Hepatocyte (in vitro differentiated cells): ENCODE measurements at places on chromosomes 5 and 9. TPM values are rescaled to one million over a fixed set of nuclear protein-coding genes. Genes with fewer than 3 reads are reported as not detected.

IFNA13 gene
- polyA plus RNA-seq = not detected in 2 replicates

CCNO gene
- 0.97 and 2.5 TPM in 2 replicates for polyA plus RNA-seq

LCN15 gene
- 0.85 and 1.4 TPM in 2 replicates for polyA plus RNA-seq

PCDHB7 gene
- 0.51 and 0.56 TPM in 2 replicates for polyA plus RNA-seq

PITX1 gene
- 141 and 156 TPM in 2 replicates for polyA plus RNA-seq

CYLC2 gene
- not detected in 2 replicates for polyA plus RNA-seq

SLCO6A1 gene
- 0.77 and 1.4 TPM in 2 replicates for polyA plus RNA-seq

N4BP3 gene
- 1.3 and 1.6 TPM in 2 replicates for polyA plus RNA-seq

ZBTB34 gene
- polyA plus RNA-seq = 5.3 and 6.1 TPM in 2 replicates

MCIDAS gene
- 0.08 TPM in 1 of 2 replicates, not detected in the other for polyA plus RNA-seq

DBH gene
- polyA plus RNA-seq = 0.32 and 0.44 TPM in 2 replicates

ELAVL2 gene
- polyA plus RNA-seq = 1.4 TPM in 1 of 2 replicates, not detected in the other

SLC22A4 gene
- 3.3 and 4.9 TPM in 2 replicates for polyA plus RNA-seq

GFI1B gene
- polyA plus RNA-seq = not detected in 2 replicates

SLC36A2 gene
- polyA plus RNA-seq = not detected in 2 replicates

SLC25A2 gene
- polyA plus RNA-seq = not detected in 2 replicates

INVS gene
- 8.7 and 10.1 TPM in 2 replicates for polyA plus RNA-seq

PCDHA4 gene
- 9.1 and 12.3 TPM in 2 replicates for polyA plus RNA-seq

ECSCR gene
- 0.42 and 1.3 TPM in 2 replicates for polyA plus RNA-seq

KIF24 gene
- polyA plus RNA-seq = 0.71 and 1.0 TPM in 2 replicates

ACOT12 gene
- polyA plus RNA-seq = 2.9 and 5.3 TPM in 2 replicates

TRIM36 gene
- polyA plus RNA-seq = 1.3 and 2.0 TPM in 2 replicates

CEL gene
- polyA plus RNA-seq = 5.9 and 6.6 TPM in 2 replicates

LCN10 gene
- not detected in 2 replicates for polyA plus RNA-seq

SLC38A9 gene
- polyA plus RNA-seq = 21.4 and 28.1 TPM in 2 replicates

FAM169A gene
- polyA plus RNA-seq = 3.1 and 3.3 TPM in 2 replicates

TCF7 gene
- 5.7 and 8.1 TPM in 2 replicates for polyA plus RNA-seq

REEP5 gene
- 199 and 208 TPM in 2 replicates for polyA plus RNA-seq

ANKRD18A gene
- polyA plus RNA-seq = 0.36 and 0.59 TPM in 2 replicates

PCSK1 gene
- polyA plus RNA-seq = 0.08 TPM in 1 of 2 replicates, not detected in the other

FER gene
- 10.6 and 11.1 TPM in 2 replicates for polyA plus RNA-seq

ZFP37 gene
- polyA plus RNA-seq = 2.0 and 3.3 TPM in 2 replicates

FUT7 gene
- 0.06 TPM in 1 of 2 replicates, not detected in the other for polyA plus RNA-seq

F12 gene
- 46.6 and 49.8 TPM in 2 replicates for polyA plus RNA-seq

PRLR gene
- polyA plus RNA-seq = 21.8 and 24.7 TPM in 2 replicates

SH3TC2 gene
- 1.3 and 2.2 TPM in 2 replicates for polyA plus RNA-seq

FABP6 gene
- 7.2 and 12.2 TPM in 2 replicates for polyA plus RNA-seq

CCNI2 gene
- 1.8 and 4.6 TPM in 2 replicates for polyA plus RNA-seq

BARHL1 gene
- not detected in 2 replicates for polyA plus RNA-seq

TICAM2 gene
- 2.5 TPM in 2 replicates for polyA plus RNA-seq

PAEP gene
- polyA plus RNA-seq = 1.8 TPM in 1 of 2 replicates, not detected in the other

WNT8A gene
- not detected in 2 replicates for polyA plus RNA-seq

CD72 gene
- 1.1 and 1.3 TPM in 2 replicates for polyA plus RNA-seq

BTNL3 gene
- polyA plus RNA-seq = 15.9 and 21.2 TPM in 2 replicates
